Left colon (tissue), 2 donors: ENCODE measurements at places on chromosomes 16 and 17. TPM values are rescaled to one million over a fixed set of nuclear protein-coding genes. Genes with fewer than 3 reads are reported as not detected.
A peak's percentile ranks its signal among the peaks of the same experiment; 100 is the strongest.

GRCh38 chr17:67818110-67819002 is 6.9 kb upstream of the BPTF start:
- DNase-seq, result no peak

CSH1 gene
- total RNA-seq, result not detected

DNA sequence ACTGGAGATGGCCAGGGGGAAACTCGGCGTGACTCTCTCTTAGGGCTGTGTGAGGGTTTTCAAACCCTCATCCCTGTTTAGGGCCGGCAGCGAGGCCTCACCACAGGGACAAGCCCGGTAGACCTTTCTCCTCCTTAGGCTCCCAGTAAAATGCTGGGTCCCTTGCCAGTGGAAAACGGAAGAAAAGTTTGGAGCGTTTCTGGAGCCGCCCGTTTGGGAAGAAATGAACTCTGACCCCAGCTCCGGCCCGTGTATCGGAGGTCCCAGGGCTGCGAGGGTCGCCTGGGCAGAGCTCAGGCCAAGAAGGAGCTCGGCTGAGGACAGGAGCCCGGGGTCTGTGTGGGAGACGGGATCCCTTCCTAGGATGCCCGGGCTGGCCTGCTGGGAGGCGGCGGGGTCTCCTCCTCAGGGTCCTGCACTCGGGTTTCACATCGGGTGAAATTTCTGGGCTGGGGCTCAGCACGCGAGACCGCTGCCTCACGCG is 23.2 kb downstream of the ZNF213 start:
- no peak for DNase-seq

DNA sequence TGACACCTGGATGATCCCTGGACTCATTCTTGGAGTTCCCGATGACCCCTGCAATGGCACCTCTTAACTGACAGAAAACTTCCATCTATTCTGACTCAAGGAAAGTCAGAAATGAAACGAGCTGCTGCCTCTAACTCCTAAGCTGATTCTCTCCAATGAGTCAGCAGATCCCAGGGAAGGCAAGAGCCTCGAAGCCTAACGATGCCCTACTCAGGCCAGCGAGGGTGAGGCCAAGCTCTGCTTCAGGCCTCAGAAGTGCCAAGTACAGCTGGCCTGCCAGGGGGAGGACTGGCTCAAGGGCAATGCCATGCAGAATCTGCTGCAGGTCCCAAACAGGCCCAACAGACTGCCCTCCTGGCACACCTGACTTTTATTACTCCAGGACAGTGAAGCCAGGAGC is 36.3 kb downstream of the PLXDC1 start:
- DNase-seq, result no peak

DNA sequence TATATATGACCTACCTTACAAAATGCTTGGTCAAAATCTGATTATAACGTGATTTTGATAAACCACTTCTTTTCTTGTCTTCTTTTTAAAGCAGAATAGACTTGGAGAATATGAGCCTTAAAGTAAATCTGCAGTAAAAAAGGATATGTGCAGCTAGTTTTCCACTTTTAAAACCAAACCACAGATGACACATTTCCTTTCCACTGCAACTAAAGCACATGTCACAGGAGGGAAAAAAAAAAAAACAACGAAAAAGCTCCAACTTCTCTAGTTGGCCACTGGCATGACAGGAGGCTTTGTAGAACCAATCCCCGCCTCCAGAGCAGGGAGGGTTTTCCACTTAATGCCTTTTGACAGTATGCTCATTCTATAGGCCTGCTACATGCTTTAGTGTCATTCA is at the start of gene EVI2A:
EVI2A (minus strand) TSS at position 142 of the 400 bp plus-strand sequence. CDS start 2,609 bp downstream, outside the sequence.
- DNase-seq, result peak; percentile 41

OTOA gene
- 0.11 TPM for total RNA-seq
